Epithelial cell of alveolus of lung (primary cell): ENCODE measurements at places on chromosomes 3 and 15. TPM values are rescaled to one million over a fixed set of nuclear protein-coding genes. Genes with fewer than 3 reads are reported as not detected.

Gene TRANK1
- 5.5 and 6.1 TPM in 2 replicates for total RNA-seq

Gene PSMD6
- 80.1 and 83.7 TPM in 2 replicates for total RNA-seq

Gene P3H2
- 1.4 and 8.1 TPM in 2 replicates for total RNA-seq

Gene MOBP
- not detected in 2 replicates for total RNA-seq

Gene ISLR2
- 4.4 TPM in 1 of 2 replicates, not detected in the other for total RNA-seq

Gene XCR1
- not detected in 2 replicates for total RNA-seq

Gene MYO5A
- total RNA-seq = 8.3 and 19.0 TPM in 2 replicates

Gene TIMP4
- total RNA-seq = 4.9 and 15.6 TPM in 2 replicates

Gene GRAMD2A
- 0.52 TPM in 1 of 2 replicates, not detected in the other for total RNA-seq

Gene GUCA1C
- total RNA-seq = not detected in 2 replicates

Gene GOLGA6A
- 6.9 TPM in 1 of 2 replicates, not detected in the other for total RNA-seq

Gene STXBP5L
- total RNA-seq = not detected in 2 replicates

Gene TRPM1
- not detected in 2 replicates for total RNA-seq

Gene KIAA1143
- 16.4 and 27.5 TPM in 2 replicates for total RNA-seq

Gene ACOX2
- total RNA-seq = 3.1 and 9.1 TPM in 2 replicates

Gene IGDCC3
- total RNA-seq = 0.08 TPM in 1 of 2 replicates, not detected in the other

Gene CYP1A2
- total RNA-seq = not detected in 2 replicates

Gene DPPA2
- not detected in 2 replicates for total RNA-seq

Gene HESX1
- total RNA-seq = 0.72 TPM in 1 of 2 replicates, not detected in the other

Gene VIPR1
- 0.13 and 1.2 TPM in 2 replicates for total RNA-seq

Gene TLR9
- not detected in 2 replicates for total RNA-seq

Gene SV2B
- total RNA-seq = 0.13 TPM in 1 of 2 replicates, not detected in the other

Gene DTWD1
- 31.0 and 56.0 TPM in 2 replicates for total RNA-seq

Gene HRG
- total RNA-seq = not detected in 2 replicates

Gene BCL2A1
- 2.6 and 3.9 TPM in 2 replicates for total RNA-seq

Gene CLSTN2
- total RNA-seq = under 0.01 and 0.24 TPM in 2 replicates

Gene SLC2A2
- total RNA-seq = not detected in 2 replicates

Gene KNG1
- not detected in 2 replicates for total RNA-seq

Gene MME
- 96.5 and 111 TPM in 2 replicates for total RNA-seq

Gene CA12
- 10.3 and 10.5 TPM in 2 replicates for total RNA-seq

Gene MYL3
- total RNA-seq = 14.3 TPM in 1 of 2 replicates, not detected in the other

Gene SH2D7
- not detected in 2 replicates for total RNA-seq

Gene ZWILCH
- total RNA-seq = 7.2 and 19.3 TPM in 2 replicates

Gene GOLGA6C
- not detected in 2 replicates for total RNA-seq

Gene MST1R
- total RNA-seq = 0.52 and 3.1 TPM in 2 replicates

Gene USP8
- total RNA-seq = 35.0 and 44.2 TPM in 2 replicates

Gene ALDH1L1
- total RNA-seq = not detected in 2 replicates

Gene CPNE4
- 1.6 TPM in 1 of 2 replicates, not detected in the other for total RNA-seq
